ENCODE measurements at places on chromosomes 16 and 17.

DNA sequence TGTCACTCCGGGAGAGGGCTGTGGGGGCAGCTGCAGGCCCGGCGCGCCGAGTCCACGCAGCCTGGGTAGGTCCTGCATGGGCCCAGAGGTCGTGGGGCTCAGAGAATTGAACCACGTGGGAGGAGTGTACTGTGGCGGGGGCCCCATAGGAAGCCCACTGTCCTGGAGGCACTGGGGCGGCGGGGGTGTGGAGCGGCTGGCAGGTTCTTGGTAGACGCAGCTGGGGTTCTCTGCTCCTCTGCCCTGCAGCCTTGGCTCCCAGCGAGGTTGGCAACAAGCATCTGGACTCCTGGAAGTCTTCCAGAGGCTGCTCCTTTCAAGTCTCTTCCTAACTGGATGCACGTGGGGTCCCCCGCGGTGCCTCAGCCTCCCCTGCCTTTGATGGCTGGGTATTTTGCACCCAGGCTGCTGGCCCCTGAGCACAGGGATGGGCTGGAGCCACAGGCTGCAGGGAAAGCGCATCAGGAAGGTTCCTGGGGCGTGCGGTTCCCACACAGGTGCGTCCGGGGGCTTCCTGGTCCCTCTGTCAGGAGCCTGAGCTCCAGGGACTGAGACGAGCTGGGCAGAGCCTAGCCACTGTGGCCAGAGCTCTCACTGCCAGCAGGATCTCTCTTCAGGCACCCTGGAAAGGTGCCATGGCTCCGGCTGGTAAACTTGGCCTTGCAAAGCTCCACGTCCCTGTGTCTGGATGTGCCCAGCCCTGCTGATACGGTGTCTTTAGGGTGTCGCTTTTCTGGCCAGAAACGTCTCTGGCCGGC lies 9.3 kb downstream of the KCTD5 start:
- no peak for DNase-seq

GRCh38 chr17:16935241-16935663 lies 36.7 kb downstream of the TNFRSF13B start:
- DNase-seq: no peak

DNA sequence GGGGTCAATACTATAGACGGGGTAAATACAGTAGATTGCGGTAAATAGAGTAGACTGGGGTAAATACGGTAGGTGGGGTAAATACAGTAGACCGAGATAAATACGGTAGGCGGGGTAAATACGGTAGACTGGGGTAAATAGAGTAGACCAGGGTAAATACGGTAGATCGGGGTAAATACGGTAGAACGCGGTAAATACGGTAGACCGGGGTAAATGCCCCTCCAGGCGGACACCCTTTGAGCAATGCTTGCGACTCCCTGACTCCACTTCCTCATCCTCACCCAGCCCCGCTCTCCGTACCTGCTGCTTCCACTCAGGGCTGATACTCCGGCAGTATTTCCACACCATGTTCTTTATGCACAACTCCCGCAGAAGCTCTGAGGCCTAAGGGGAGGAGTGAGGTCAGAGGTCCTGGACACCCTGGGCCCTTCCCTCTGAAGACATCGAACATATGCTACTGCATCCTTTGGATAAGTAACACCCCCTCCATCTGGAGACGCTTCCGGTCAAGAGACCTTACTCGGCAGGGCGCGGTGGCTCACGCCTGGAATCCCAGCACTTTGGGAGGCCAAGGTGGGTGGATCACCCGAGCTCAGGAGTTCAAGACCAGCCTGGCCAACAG lies 13.3 kb upstream of the CRK start:
- DNase-seq: no peak

GRCh38 chr17:14331225-14331981 lies 30.5 kb downstream of the HS3ST3B1 start:
- no peak for DNase-seq

- DNase-seq: no peak
These were observed 15.4 kb downstream of the RBFOX3 start for GRCh38 chr17:79595471-79595870.
